ENCODE measurements at places on chromosomes 13 and 19.

GRCh38 chr19:48629297-48629598 lies 7.9 kb downstream of the DBP start:
- no peak for DNase-seq

- no peak for DNase-seq
Measured at GRCh38 chr13:26469602-26470001, 87.9 kb upstream of the WASF3 start.

- peak; percentile 61 for DNase-seq
Measured at GRCh38 chr13:49935171-49936074, 717 bp downstream of the SPRYD7 start.

- no peak for DNase-seq
Measured at GRCh38 chr13:44174769-44175425, 198.7 kb upstream of the SERP2 start.

- DNase-seq: no peak
Measured at GRCh38 chr19:3768015-3768747, 3.8 kb downstream of the RAX2 start.

- DNase-seq: no peak
Measured at GRCh38 chr19:49864890-49865289, 2.5 kb downstream of the PNKP start.

GRCh38 chr19:38805180-38805579 lies 7.6 kb downstream of the LGALS4 start:
- DNase-seq: no peak
